ENCODE measurements at places on chromosomes 7 and 10.

- no peak for DNase-seq
These were observed 7.6 kb downstream of the FOXK1 start for GRCh38 chr7:4689668-4690067.

- DNase-seq, result no peak
These were observed 5.0 kb downstream of the ZYX start for GRCh38 chr7:143385891-143386781.

- no peak for DNase-seq
These were observed 88.6 kb downstream of the NRG3 start for GRCh38 chr10:81963606-81964005.

GRCh38 chr7:26560526-26561256 lies 269.0 kb downstream of the SNX10 start:
- DNase-seq, result no peak

- DNase-seq, result no peak
These were observed 19.6 kb downstream of the NPC1L1 start for GRCh38 chr7:44521347-44522095.

- peak; percentile 89 for DNase-seq
These were observed 357.0 kb downstream of the FRMD4A start for GRCh38 chr10:13973742-13974141.

DNA sequence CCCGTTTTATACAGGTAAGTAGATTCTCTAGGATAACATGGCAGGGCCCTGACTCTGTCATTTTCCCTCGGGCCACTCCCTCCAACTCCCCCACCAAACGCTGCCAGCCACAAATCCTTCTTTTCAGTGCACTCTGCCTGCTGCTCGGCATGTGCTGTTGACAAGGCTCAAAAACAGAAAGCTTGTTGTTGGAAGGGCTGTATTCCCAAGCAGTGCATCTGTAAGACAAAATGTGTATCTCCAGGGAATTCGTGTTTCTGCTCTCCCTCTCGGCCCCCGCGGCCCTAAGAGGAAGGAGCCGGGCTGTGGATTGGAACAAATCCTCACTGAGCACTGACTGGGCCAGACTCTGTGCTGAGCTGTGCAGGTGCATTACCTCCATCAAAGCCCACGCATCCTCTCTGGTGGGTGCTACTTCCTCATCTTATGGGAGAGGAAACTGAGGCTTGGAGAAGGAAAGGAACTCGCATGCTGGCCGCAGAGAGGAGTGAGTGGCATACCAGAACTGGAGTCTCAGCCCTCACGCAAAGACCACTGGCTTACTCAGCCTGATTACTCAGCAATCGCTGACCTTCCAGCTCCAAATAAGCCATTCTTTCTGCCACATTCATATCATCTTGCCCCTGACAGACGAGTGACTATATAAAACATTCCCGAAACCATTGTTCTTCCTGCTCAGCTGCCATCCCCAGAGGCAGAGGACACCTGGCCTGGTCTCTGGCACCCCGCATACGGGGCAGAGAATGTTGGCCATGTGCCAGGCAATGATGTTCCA lies 33.5 kb upstream of the ENO4 start:
- peak; percentile 39 for DNase-seq

GRCh38 chr7:1009747-1010146 lies 26.8 kb downstream of the CYP2W1 start:
- DNase-seq, result no peak

DNA sequence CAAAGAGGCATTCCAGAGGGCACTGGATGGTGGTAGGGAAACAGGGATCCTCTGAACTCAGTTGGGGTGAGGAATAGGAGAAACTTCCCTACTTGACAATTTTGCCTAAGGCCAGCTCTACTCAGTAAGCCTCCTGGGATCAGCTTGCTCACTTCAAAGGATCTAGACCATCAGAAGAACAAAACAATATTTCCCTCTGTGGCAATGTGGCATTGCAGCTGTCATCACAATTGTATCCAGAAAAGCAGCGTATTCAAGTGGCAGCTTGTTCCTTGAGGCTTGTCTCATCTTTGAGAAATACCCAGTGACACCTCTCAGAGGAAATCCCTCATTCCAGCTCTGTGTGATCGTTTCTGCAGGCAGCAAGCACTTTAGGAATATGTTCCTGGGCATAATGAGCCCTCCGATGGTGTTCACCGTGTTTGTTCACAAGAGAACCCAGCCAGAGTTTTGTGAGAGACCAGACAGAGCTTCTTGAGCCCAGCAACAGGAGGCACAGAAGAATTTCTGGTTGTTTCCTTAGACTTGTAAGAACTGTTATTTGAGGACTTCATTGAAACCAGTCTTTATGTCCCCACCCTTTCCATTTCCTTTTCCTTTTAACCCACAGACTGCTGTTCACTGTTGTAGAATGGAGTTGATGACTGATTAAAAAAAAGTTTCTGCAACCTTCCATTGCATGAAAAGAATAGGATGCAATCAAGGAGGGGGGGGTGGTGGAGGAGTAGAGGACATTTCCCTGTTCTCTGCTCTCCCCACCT lies 747.3 kb downstream of the LRMDA start:
- DNase-seq, result no peak

- no peak for DNase-seq
These were observed 14.6 kb downstream of the CHRM2 start for GRCh38 chr7:136883046-136883445.

GRCh38 chr10:29508554-29509244 lies 126.1 kb downstream of the SVIL start:
- no peak for DNase-seq

GRCh38 chr10:15719049-15719898 lies 448 bp downstream of the ITGA8 start:
- no peak for DNase-seq

DNA sequence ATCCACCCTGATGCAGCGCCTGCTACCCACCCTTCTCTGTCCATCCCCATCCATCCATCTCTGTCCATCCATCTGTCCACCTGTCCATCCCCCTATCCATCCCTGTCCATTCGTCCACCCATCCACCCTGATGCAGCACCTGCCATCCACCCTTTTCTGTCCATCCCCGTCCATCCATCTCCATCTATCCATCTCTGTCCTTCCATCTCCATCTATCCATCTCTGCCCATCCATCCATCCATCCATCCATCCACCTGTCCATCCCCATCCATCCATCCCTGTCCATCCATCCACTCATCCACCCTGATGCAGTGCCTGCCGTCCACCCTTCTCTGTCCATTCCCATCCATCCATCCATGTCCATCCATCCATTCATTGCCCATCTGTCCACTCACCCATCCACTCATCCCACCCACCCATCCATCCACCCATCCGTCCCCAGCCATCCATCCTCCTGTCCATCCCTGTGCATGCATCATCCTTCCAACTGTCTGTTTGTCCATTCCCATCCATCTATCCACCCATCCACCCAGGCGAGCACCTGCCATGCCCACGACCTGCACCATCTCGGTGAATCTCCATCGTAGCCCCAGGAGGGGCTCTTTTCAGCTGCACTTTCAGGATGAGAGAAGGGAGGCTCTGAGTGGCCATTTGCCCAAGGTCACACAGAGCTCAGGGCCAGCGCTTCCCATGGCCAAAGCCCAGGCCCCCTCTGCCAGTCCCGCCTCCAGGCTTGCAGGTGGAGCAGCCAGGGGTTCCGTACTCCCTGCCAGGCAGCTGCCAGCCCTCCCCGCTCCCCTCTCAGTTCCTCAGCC lies 137.4 kb downstream of the LHPP start:
- DNase-seq, result no peak

DNA sequence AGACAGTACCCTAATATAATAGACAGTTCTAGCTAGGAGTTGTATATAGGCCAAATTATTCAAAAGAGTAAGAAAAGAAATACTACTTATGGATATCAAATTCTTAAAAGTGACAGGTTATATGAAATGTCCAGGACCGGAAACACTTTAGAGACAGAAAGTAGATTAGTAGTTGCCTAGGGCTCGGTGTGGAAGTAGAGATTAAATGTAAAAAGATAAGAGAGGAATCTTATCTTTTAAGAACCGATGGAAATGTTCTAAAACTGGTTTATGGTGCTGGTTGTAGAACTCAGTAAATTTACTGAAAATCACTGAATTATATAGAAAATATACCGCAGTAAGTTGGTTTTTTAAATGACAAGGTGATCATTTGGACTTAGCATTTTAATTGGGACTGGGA lies 147.5 kb upstream of the ASAH2 start:
- no peak for DNase-seq

GRCh38 chr7:100159099-100159623 lies 638 bp upstream of the TRAPPC14 start:
- DNase-seq, result no peak

DNA sequence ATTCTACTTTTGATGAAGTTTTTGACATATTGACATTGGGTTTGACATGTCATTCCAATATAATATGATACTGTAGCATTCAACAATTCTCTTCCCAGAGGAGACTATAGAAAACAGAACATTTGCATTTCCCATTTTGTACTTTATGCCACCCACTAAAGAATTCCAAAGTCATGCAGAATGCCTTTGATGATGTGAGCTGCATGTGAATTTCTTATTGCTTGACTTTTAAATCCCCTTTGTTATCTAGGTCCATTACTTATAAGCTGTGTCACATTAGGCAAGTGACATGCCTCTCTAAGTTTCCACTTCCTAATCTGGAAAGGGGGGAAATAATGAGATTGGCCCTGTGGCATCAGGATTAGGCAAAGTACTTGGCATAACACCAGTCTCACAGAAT lies 436.7 kb downstream of the AUTS2 start:
- no peak for DNase-seq

- DNase-seq, result no peak
These were observed 19.4 kb downstream of the ITGB1 start for GRCh38 chr10:32938554-32939061.

GRCh38 chr10:80474941-80475340 lies 20.8 kb downstream of the TSPAN14 start:
- DNase-seq, result no peak
